T-helper 1 cell (primary cell): ENCODE measurements at places on chromosomes 6 and 20.

GRCh38 chr20:24334830-24335229 is 134.6 kb upstream of the SYNDIG1 start:
- no peak for DNase-seq

GRCh38 chr6:116866281-116866871 is 10.7 kb upstream of the RFX6 start:
- no peak for DNase-seq

GRCh38 chr20:6029538-6029937 is 24.3 kb downstream of the LRRN4 start:
- no peak for DNase-seq

GRCh38 chr6:15441981-15442380 is 196.1 kb downstream of the JARID2 start:
- no peak for DNase-seq

DNA sequence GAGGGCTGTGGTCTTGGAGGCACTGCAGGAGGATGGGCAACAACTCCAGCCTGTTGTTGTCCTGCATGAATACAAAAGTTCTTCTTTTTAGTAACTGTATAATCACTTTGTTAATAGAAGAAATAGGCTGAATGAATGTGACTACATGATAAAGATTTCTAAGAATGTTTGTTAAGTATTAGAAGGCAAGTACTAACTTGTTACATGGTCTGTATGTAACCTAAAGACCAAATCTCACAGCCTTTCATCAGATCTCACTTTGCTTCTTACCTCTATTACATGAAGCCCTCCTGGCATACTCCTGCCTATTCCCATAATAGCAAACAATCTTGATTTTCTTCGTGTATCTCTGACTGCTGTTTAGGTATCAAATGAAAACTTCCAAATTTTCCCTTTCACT is 73.4 kb downstream of the REPS1 start:
- no peak for DNase-seq

DNA sequence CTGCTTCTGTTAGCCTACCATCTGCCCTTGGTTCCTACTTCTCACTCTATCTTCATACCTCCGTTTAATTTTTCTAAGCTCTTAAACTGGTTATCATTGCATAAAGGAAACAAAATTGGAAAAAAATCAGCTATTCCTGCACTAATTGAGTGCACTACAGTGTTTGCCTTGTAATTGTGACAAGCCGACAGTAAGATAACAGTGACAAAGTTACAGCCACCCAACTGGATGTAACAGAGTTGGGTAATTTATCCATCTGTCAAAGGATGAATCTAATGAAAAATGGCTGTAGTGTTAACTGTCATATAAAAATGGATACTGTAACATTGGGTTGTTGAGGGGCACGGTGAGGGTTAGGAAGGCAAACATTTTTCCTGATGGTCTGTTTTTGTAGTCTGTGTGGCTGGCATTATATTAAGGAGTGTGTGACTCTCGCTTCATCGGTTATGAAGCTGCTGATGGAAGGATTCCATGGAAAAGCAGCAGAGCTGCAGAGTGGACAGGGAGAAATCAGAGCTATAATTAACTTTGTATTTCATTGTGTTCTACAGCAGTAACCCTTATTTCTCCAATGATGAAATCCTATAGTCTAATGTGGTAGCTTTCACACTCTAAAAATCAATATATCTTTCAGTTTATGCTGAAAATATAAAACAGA is 12.7 kb downstream of the PBOV1 start:
- DNase-seq: no peak

- no peak for DNase-seq
Observed at GRCh38 chr20:58900397-58900796, 47.9 kb downstream of the GNAS start.

- no peak for DNase-seq
Observed at GRCh38 chr20:52991830-52992229, 19.7 kb downstream of the TSHZ2 start.
